ENCODE measurements at places on chromosomes 6 and 20.

- DNase-seq = no peak
Observed at GRCh38 chr20:39822667-39823066, 860.5 kb downstream of the DHX35 start.

GRCh38 chr20:45223136-45223535, 2.0 kb downstream of the SEMG2 start:
- DNase-seq = no peak

GRCh38 chr6:36414481-36414880, 27.0 kb upstream of the ETV7 start:
- DNase-seq = no peak

GRCh38 chr20:58233881-58234528, 5.6 kb upstream of the ANKRD60 start:
- peak; percentile 68 for DNase-seq

DNA sequence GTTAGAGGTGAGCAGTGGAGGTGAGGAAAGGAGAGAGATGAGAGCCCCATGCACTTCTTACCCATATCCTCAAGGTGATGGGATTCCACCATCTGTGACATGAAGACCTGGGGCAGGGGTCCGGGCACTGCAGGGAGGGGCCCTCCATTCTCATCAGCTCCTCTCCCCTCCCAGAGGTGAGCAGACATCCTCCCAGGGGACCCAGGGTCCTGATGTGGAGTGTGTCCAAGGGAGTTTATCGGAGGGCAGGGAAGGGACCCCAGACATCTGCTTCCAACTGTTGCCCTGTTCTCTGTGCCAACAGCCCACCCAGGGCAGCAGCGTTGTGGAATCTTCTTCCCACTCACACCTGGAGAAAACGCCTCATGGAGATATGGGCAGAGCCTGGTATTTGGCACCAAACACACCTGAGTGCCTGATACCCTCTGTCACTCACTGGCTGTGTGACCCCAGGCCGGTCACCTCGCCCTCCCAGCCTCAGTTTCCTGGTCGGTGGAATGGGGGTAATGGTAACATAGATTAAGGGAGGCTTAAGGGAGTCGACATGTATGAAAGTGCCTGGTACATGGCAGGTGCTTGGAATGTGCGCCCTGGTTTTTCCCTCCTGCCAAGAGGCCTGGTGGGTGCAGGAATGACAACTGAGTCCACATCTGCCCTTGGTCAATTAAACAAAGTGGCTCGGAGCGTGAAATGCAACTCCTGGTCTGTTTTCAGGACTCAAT, 227.9 kb downstream of the PREX1 start:
- DNase-seq = no peak

DNA sequence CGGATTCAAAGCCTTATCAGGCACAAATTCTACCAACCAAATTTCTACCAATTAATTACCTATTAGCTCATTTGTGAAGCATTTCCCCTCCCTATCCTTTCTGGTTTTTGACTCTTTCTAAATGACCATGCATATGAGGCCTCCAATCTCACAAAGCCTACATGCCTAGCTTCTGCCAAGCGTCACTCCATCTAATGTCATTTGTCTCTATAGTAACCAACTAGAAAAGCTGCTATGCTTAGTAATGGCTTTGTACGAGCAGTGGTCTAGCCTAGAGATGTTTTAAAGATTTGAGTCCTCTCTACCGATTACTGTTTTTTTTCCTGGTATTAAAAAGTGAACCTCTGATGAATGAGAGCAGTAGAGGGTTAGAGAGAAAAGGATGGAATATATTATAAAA, 4.8 kb upstream of the ASF1A start:
- DNase-seq = no peak

DNA sequence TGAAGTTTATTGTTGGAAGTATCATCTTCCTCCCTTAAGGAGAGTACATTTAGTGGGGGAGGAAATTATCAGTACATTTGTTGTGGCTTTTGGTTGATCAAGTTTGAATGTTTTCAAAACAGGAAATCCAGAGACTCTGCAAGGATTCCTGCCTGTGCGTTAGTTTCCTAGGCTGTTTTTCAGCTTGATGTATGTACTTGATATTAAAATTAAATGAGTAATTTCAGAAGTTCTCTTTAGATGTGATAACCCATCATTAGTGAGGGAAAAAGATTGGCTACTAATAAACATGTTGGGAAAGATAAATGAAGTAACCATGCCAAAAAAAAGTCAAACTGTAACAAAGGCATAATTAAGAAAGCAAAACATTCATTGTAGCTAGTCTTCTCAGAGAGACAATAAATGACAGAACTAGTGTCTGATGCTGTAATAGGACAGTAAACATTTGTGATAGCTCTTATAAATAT, 88.0 kb upstream of the TULP1 start:
- no peak for DNase-seq

DNA sequence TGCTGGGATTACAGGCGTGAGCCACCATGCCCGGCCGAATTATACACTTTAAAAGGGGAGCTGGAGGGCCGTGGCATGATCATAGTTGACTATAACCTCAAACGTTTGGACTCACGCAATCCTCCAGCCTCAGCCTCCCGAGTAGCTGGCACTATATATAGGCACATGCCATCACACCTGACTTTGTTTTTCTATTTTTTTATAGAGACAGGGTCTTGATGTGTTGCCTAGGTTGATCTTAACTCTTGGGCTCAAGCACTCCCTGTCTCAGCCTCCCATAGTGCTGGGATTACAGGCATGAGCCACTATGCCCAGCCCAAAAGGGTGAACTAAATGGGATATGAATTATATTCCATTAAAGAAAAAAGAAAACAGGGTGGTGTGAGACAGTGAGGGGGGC, 7.8 kb downstream of the PTGIS start:
- DNase-seq = no peak

DNA sequence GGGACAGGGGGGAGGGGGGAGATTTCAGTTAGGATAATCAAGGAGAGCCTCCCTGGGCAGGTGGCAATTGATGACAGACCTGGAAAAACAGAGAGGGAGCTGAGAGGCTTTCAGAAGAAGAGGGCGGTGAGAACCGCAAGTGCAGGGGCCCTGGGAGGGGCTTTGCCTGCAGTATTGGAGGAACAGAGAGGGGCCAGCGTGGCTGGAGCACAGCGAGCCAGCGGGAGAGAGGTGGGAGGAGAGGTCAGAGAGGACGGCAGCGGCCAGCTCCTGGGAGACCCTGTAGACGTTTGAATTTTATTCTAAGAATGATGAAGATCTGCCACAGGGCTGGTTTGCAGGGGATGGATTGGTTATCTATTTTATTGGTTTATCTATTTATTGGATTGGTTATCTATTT, 34.5 kb upstream of the NOL4L start:
- no peak for DNase-seq

Data from stimulated activated CD4-positive, alpha-beta T cell treated with anti-CD3 and anti-CD28 coated beads, Interleukin-2, amount 100 ng/mL, for 24 hours (primary cell).